ENCODE measurements at places on chromosomes 7 and 10.

DNA sequence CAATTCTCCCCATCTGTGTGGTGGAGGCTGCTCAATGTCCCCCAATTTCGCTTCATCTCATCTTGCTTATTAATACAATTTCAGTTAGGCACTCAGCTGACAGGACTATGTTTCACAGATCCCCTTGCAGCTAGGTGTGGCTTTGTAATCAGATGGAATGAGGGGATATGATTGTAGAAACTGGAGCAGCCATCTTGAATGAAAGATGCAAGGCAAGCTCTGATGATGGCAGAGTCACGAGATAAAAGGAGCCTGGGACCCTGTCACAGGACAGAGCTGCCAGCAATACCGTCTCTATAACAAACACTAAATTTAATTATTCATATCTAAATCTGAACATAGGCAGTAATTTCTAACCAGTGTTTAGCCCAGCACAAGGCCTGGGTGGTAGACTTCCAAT lies 991 bp upstream of the DLD start:
- no peak for DNase-seq

GRCh38 chr10:71409516-71410104 lies 12.9 kb downstream of the CDH23 start:
- DNase-seq = no peak

GRCh38 chr10:118594392-118595063 lies 920 bp downstream of the PRLHR start:
- peak; percentile 57 for DNase-seq

GRCh38 chr7:151752816-151753595 lies 123.9 kb downstream of the PRKAG2 start:
- no peak for DNase-seq

GRCh38 chr10:117734731-117735405 lies 192.3 kb downstream of the EMX2 start:
- DNase-seq = no peak

DNA sequence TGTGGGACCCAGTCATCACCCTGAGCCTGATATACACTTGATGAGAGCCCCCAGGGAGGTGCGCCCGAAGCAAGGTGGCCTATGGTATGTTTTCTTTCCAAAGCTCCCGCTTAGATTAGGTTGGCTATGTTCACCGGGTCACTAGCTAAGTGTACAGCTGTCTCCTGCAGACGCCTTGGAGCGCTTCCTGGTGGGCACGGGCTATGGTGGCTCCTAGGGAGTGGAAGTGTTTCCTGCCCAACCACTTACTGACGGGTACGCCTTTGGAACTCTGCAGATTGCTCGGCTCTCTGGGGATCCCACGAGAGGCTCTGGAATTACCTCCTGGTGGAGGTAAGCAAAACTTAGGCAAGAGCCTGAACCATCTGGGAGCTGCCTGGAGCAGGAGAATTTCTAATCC lies 83.6 kb upstream of the CXCL12 start:
- no peak for DNase-seq

- no peak for DNase-seq
Observed at GRCh38 chr7:67407392-67408071, 410.9 kb downstream of the TYW1 start.

GRCh38 chr7:16071246-16071857 lies 350.0 kb downstream of the CRPPA start:
- no peak for DNase-seq

GRCh38 chr7:8063706-8064297 lies 95.2 kb downstream of the GLCCI1 start:
- DNase-seq = no peak

- no peak for DNase-seq
Observed at GRCh38 chr7:101832685-101833375, 15.4 kb downstream of the CUX1 start.

Measured in activated T-cell treated with anti-CD3 and anti-CD28 coated beads, Interleukin-2, amount 50 U/mL, for 1 hour (primary cell).